ENCODE measurements at places on chromosomes 2 and 18. TPM values are rescaled to one million over a fixed set of nuclear protein-coding genes. Genes with fewer than 3 reads are reported as not detected.

CYP1B1 gene
- 12.9 TPM for total RNA-seq

SIX2 gene
- 7.4 TPM for total RNA-seq

EN1 gene
- not detected for total RNA-seq

LTBP1 gene
- 29.7 TPM for total RNA-seq

CHRNG gene
- total RNA-seq: not detected

MEP1B gene
- not detected for total RNA-seq

TOGARAM2 gene
- 0.73 TPM for total RNA-seq

GAL3ST2 gene
- not detected for total RNA-seq

CFC1 gene
- not detected for total RNA-seq

KCNG2 gene
- total RNA-seq: 0.16 TPM

HSBP1L1 gene
- 3.8 TPM for total RNA-seq

MTCL1 gene
- total RNA-seq: 48.6 TPM

ALPP gene
- 0.32 TPM for total RNA-seq

EPB41L3 gene
- total RNA-seq: 92.3 TPM

CERS6 gene
- 23.4 TPM for total RNA-seq

DNA sequence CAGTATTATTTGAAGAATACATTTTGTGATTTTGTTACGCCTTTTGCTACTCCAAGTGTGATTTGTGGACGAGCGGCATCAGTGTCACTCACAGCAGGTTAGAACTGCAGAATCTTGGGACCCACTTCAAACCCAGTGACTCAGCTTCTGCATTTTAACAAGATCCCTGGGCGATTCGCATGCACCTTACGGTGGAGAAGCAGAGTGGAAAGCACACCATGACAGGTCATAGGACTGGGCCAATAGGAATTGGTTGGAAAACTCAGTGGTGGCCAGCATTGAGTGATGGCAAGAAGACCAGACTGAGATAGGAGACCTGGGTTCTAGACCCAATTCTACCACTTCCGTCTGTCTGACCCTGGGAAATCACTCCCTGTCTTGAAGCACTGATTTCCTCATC is 26.3 kb downstream of the CTLA4 start:
- no peak for DNase-seq

DNA sequence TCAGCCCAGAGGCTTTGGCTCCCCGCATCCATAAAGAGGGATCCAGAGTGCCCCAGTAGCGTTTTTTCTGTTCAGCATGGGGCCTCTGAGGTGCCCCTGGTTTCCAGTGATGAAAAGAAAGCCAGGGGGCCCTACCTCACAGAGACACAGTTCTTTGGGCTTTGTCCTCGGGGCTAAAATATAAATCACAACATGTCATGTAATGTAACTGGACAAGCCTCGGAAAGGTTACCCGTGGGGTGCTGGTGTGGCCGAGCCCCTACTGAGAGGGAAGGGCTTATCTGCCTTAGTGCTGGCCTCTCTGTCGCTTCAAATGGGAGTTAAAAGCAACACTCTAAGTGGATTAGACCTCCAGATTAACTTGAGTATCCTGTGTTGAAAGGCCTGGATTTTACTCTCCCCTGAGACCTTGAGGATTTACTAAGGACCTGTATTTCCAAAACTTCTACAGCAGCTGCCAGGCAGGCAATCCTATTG is 251.6 kb upstream of the APCDD1 start:
- DNase-seq: no peak

GRCh38 chr18:52220062-52220591 is 119.9 kb upstream of the DCC start:
- DNase-seq: no peak

GRCh38 chr2:71607151-71607889 is 154.0 kb downstream of the DYSF start:
- DNase-seq: no peak

DNA sequence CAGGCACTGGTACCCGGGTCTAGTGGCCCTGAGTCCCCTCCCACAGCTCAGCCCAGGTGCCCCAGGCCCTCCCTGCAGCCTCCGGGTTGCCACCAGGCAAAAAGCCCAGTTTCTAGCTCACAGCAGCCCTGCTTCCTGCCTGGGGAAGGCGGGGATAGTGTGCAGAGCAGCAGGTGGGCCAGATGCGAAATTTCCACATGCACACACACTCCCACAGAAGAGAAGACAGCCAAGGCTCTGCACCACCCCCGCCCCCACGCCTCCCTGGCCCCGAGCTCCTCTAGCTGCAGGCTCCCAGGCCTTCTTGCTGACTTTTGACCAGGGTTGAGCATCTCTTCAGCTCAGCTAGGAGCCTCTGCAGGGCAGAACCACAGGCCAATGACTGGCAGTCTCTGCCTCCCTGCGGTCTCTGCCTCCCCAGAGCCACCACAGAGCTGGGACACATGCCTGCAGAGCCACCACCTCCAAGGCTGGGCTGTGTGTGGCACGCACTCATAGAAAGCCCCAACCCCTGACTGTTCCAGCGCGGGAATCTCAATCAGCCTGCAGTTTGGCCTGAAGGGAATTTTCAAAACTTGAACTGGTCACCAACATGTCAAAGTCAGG is 7.2 kb downstream of the SLC66A2 start:
- DNase-seq: no peak

DNA sequence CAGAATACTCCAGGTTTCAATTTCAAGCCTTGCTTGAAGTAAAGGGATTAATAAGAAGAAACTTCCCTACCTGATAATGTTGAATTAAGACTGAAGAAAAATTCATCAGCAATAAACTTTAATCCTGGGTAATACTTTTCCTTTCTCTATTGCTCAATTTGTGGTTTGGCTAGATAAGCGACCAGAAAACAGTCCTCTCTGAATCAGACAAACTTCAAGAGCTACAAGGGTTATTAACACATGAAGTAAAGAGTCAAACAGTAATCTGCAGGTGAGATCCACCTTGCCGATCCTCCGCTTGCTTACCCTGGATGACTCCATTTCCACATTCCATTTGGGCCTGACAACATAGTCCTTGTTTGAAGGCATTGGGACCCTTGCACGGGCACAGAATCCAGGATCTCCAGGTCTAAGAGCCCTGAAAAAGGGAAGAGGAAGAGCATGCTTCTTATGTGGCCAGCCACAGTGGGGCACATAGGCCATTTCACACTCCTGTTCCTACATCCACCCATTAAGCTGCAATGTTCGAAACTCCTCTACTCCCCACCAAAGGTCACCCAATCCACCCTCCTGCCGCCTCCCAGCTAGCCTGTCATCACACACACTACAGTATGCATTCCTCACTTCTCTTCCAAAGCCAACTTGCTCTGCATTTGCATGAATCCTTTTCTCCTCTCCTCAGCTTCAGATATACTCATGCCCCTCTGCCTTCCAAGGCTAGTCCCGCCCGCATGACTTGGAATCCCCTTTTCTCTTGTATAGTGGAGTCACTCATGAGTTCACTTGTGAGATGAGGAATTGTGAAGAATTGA is 39.8 kb downstream of the IWS1 start:
- DNase-seq: peak; percentile 20

DNA sequence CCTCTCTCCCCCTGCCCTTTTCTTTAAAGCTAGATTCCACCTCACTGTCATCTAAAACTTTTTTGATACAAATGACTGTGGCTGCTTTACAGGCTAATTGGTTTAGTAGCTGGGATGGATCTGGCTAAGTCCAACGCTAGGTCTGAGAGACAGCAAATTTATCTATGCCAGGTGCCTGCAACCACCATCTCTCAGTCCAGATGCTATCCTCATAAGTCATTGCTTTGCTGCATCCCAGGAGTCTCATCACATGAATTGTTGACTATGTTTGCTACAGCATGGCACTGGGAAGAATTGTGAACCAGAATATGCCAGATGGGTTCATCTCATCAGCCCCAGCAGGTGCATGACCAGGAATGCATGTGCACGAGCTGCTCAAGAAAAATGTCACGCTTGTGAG is 100.0 kb upstream of the PID1 start:
- DNase-seq: no peak

GRCh38 chr2:26577442-26578112 is 63.6 kb downstream of the CIB4 start:
- DNase-seq: peak; percentile 17

GRCh38 chr2:103287746-103288145 is 525.9 kb downstream of the TMEM182 start:
- DNase-seq: no peak

DNA sequence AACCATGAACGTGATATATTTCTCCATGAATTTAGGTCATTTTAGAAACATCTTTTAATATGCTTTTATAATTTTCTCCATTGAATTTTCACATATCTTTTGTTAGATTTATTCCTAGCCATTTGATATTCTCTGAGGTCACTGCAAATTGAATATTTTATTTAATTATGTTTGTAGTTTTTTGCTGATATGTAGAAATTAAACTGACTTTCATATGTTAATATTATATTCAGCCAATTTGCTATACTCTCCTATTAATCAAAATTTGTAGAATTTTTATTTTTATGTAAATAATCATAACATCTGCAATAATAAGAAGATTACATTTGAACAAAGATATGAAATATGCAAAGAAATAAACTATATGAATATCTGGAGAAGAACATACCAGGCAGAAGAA is 46.9 kb downstream of the RMDN2 start:
- DNase-seq: no peak

DNA sequence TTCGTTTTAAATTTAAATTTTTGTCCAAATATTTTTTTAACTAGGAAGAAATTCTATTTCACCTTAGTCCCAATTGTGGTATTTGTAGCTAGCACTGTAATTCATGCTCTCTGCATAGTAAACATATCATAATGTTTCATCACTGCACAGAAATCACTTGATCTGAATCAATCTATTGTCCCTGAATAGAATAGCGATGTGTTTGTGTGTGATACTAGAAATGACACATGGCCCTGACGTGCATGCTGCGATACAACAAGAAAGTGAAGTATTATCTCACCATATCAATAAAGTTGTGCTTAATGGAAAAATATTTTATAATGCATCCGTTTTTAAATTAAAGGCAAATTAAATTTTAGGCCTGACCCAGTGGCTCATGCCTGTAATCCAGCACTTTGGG is 10.0 kb downstream of the TTL start:
- no peak for DNase-seq

DNA sequence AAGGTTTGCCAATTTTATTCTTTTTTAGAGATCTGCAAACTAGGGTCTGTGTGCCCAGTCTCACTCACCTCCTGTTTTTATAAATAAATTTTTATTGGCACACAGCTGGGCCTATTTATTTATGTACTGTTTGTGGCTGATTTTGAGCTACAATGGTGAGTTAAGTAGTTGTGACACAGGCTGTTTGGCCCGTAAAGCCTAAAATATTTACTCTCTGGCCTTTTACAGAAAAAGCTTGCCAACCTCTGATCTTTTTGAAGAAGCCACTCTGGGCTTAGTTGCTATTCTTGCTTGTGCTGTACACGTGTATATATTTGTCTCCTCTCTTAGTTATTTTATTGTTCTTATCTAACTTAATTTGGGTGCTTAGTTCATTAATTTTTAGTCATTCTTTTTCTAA is 14.5 kb downstream of the NAB1 start:
- DNase-seq: no peak

GRCh38 chr2:33158482-33159003 is 211.8 kb downstream of the LTBP1 start:
- DNase-seq: peak; percentile 97

DNA sequence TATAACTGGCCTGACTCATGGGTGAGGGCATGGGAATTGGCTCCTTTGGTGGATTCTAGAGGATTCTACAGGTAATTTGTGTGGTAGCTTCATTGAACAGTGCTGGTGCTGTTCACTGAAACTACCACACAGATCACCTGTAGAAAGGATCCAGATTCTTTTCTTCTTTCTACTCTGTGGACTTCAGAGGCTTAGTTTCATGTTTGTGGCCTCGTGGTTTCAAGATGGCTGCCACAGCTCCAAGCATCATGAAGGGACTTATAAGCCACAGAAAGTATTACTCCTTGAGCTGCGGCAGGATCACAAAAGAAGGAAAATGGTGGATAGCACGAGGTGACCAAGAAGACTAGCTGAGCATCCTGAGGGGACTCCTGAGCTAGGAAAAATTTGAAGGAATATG is 88.9 kb downstream of the ADCYAP1 start:
- no peak for DNase-seq

DNA sequence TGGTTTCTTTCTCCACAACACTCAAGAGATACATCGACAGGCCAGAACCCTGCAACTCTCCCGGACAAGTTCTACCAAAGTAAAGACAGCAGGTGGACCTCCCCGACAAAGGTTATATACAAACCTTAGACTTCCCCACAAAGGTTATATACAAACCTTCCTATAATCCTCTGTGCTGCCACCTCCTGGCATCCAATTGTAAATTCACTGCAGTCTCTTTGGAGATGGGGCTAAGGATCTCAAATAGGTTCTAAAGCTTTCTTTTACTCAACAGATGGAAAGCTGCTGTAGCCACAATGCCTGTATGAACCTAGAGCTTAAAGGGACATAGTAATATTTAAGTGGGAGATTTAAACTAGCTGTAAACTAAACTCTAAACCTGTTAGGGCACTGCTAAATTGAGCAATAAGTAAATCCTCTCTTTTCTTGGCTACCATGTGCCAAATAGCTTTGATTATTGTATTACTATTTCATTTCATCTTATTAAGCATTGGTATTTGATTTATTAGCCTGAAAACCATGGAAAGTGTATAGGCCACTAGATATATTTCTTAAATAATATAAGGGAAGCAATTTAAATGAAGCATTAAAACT is 9.8 kb upstream of the MREG start:
- peak; percentile 10 for DNase-seq

DNA sequence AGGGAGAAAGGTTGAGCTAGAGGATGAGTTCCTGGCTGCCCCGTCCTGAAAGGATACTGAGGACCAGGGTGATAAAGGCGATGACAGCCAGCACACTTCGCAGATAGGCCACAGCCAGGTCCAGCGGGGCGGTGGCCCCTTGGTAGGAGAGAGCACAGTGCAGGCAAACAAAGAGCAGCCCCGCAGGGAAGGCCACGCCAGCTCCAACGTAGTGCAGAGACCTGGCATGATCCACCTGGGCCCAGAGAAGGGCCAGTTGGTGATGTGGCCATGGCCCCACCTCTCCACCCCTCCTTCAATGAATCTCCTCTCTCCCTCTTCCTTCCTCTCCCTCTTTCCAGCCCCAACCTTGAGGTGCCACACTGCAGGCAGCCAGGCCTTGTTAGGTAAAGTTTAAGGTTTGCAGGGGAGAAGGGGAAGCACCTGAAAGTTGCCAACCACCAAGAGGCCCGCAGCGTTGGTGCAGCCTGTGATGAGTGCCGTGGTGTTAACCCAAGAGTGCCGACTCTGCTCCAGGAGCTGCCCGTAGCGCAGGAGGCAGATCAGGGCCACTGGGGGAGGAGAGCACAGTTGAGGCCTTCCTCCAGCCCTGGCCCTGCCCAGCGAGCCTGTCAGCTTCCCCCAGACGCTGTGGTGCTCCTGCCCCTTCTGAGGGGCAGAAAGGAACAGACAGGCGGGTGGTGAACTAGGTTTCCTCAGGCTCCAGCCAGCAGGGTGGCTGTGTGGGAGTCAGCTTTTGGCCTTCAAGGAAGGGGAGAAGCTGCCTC is 2.8 kb downstream of the TMEM150A start:
- DNase-seq: no peak

GRCh38 chr18:26700728-26701127 is 152.4 kb upstream of the KCTD1 start:
- peak; percentile 2 for DNase-seq

- no peak for DNase-seq
Measured at GRCh38 chr2:233118648-233119000, 58.5 kb downstream of the INPP5D start.
